ENCODE measurements at places on chromosomes 3 and 15.
A peak's percentile ranks its signal among the peaks of the same experiment; 100 is the strongest.

GRCh38 chr3:71616571-71617021, 33.1 kb upstream of the FOXP1 start:
- no peak for ATAC-seq

- no peak for ATAC-seq
These were observed 468.9 kb downstream of the MCTP2 start for GRCh38 chr15:94700211-94700610.

DNA sequence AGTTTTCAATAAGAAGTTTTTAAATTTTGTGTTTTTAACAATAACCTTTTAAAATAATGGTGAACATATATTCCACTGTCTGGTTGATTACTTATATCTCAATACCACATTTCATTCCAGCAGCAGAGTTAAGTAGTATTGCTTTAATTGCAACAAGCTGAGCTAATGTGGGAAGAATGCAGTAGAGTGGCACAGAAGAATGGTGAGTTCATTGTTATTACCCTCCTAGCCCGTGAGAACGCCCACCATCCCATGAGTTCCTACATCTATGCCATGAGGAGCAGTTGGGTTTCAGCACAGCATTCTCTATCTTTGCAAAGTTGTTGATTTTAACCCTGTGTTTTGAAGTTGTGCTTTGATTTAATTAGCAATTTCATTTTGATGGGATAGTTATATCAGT, 17.8 kb upstream of the NR2E3 start:
- no peak for ATAC-seq

DNA sequence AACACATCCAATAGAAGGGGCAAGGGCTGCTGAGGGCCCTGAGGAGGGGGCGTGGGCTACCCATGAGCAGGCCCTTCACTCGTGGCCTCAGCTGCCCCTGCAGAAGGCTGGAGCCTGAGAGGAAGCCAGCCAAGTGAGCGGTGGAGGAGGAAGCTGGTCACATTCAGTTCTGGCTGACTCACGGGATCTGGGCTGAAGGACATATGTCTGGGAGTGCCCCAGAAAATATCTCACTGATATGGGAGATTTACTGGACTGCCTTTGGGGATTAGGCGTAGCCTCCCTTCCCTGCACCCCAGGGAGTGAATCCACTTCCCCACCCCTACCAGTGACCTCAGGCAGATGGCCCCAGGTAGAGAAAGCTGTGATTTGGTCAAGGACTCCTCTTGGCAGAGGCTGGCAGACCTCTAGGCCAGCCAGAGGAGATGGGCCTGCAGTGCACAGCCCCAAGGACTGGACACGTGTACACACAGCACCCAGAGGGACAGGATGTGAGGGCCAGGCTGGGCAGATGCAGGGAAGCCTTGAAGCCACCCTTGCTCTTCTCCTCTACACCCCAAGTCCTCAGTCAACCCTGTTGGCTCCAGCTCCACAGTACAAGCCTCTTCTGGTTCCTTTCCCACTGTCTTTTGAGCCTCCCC, 14.2 kb upstream of the ANKDD1A start:
- peak; percentile 17 for ATAC-seq

DNA sequence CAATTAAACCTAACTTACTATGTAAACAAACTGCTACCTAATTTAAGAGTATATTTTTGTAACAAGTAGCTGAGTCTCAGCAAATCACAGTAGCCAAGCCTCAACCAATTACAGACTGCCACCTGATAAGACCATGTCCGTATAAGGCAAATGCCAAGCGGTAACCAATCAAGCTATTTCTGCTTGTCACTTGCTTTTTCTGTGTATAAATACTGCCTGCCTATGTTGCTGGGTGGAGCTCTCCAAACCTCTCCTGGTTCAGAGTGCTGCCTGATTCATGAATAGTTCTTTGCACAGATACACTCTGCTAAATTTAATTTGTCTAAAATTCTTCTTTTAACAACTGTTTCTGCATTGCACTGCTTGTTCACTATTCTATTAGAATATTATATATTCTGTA, 42.6 kb downstream of the ZNF148 start:
- no peak for ATAC-seq
